ENCODE measurements at places on chromosomes 2 and 18.
A peak's percentile ranks its signal among the peaks of the same experiment; 100 is the strongest.

DNA sequence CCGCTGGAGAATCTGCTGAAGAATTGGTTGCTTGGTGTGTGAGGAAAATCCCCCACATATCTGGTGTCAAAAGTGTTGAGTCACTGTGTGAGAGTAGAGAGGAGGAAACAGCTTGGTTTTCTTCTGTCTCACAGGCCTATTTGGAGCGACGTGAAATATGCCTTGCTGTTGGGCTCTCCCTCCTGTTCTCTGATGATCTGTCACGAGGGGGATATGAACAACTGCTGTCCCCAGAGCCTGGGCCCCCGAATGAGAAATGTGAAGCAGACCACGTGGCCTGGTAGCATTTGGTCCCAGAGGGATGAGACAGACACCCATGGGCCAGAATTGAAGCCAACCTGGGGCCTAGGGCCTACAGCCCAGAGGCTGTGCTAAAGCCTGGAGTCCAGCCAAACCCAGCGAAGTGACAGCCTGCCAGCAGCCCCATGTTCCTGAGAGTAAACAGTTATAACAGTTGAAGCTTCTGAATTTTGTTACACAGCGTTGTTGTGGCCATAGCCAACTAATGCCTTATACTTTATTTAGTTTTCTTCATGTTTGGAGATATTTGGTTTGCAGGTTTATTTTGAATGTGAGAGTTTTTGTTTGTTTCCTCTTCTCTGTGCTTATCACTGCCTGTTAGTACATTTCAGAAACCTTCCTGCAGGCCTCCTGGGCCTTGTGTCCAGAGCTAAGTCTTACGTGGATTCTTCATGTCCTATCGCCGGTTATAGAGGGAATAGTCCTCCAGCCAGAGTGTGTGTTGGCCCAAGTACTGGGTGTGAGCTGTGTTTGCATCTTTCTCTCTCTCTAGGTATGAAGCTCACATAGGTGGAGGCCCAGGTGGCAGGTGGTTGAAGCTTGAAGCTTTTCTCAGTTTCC is 18.7 kb upstream of the COLEC12 start:
- DNase-seq, result no peak

DNA sequence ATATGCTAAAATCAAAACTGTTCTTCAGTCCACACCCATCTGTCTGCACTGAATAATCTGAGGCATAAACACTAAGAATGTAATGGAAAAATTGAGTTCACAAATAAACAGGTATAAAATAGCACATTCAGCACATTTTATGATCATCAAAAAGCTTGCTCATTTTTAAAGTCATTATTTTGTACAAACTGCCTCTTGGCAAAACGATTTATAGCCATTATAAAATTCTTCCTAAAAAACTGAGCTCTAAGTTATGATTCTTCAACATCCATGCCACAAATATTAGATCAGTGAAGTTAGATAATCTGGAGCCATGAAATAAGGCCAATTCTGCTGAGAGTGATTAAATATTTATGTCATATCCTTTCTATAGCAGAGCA is 233.5 kb downstream of the DYM start:
- DNase-seq, result no peak

- no peak for DNase-seq
Observed at GRCh38 chr2:38981003-38981669, 91.5 kb downstream of the ARHGEF33 start.

GRCh38 chr2:114436329-114436728 is 6.1 kb upstream of the DPP10 start:
- no peak for DNase-seq

DNA sequence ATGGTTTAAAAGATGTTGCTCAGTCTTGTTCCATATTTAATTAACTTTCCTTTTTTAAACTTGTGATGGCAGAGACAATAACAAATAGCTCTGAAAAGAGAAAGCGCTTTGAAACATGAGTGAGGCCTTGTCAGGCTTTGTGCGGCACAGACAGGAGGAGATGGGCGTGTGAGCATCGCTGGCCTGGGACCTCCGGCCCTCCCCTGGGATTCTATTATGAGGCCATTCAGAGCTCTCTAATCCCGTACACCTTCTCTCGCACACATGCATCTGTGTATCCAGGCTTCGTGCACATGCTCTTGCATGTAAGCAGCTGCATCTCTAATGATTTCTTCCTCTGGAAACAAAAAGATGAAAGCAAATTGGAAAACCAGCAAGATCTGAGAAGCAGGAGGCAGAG is 313.7 kb downstream of the ZNF521 start:
- DNase-seq, result no peak

- DNase-seq, result no peak
Observed at GRCh38 chr2:7057865-7058400, 140.7 kb downstream of the RNF144A start.

DNA sequence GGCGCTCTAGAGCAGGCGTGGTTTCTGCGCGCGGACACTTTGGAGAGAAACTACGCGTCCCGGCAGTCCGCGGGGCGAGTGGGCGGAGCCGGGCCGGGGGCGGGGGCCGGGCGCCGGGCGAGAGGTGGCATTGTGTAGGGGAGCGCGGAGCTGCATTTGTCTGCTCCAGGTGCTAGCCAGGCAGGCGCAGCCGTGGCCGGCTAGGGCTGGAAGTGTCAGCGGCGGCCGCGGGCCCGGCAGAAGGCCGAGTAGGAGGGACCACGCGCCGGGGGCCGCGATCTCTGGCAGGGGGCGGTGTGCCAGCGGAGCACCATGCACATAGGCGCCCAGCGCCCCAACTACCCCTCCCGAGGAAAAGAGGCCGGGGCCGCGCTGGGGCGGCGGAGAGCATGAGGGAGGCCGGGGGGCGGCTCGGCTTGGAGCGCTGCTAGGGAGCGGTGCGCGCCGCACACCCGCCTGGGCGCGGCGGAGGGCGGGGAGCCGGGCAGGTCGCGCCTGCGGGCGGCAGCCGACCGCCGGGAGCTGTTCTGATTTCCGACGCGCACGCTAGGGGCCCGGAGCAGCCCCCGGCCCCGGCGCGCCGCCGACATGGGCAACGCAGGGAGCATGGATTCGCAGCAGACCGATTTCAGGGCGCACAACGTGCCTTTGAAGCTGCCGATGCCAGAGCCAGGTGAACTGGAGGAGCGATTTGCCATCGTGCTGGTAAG is at the start of gene FMNL2:
Gene FMNL2 (plus strand): TSS at position 159 of the 710 bp plus-strand sequence.
- DNase-seq, result peak; percentile 58

GRCh38 chr18:44700652-44701051 is 20.0 kb downstream of the SETBP1 start:
- DNase-seq, result no peak

DNA sequence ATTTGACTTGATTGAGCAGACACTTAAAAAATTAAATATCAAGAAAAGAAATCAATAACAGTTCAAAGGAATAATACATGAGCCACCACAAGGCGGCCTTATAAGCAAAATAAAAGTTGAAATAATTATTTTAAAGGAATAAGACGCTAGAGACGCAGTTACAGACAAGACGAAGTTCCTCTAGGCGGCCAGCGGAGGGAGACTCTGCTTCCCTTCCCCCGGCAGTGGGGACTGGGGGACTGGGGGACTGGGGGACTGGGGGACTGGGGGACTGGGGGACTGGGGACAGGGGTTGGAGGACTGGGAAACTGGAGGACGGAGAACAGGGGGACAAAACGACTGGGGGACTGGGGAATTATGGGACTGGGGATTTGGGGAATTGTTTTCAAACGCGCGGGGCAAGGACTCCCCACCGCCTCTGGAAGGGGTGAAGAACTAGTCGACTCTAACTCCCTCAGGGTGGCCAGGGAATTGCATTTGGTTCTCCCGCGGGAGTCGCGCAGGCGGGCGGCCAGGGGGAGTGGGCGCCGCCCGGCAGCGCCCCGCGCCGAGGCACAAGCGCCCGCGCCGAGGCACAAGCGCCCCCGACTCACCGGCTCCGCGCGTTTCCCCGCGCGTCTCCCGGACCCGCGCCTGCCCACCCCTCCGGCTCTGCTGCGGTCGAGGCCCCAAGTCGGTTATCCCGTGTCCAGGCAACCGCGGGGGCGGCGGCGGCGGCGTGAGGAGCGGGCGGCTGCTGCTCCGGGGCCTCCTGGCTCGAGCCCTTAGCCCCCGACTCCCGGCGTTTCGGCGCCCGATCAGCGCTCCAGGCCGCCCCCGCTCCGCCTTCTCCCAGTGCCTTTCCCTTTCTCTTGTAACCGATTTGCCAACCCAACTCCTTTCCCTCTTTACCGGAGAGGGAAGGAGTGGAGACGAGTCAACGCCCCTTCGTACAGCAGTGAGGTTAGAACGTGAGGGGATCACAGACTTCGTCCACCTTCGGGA is at the start of gene CCDC178:
Gene CCDC178 (minus strand): TSS at position 662 of the 984 bp plus-strand sequence. CDS start 28,633 bp downstream, outside the sequence.
- DNase-seq, result no peak

GRCh38 chr2:126898636-126899035 is at the start of gene TEX51:
TEX51 (plus strand) TSS chr2:126898890; CDS start chr2:126898919, 29 bp downstream.
- DNase-seq, result no peak

- DNase-seq, result no peak
Observed at GRCh38 chr2:117832332-117832731, 17.8 kb downstream of the DDX18 start.

DNA sequence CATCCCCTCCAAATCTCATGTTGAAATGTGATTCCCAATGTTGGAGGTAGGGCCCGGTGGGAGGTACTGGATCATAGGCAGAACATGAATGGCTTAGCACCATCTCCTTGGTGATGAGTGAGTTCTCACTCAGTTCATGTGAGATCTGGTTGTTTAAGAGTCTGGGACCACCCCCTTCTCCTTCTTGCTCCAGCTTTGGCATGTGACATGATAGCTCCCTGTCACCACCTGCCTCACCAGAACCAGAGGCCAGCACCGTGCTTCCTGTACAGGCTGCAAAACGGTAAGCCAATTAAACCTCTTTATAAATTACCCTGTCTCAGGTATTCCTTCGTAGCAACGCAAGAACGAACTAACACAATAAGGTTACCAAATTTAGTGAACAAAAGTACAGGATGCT is 95.4 kb downstream of the ZBTB7C start:
- DNase-seq, result no peak

- no peak for DNase-seq
Observed at GRCh38 chr18:41579185-41579584, 375.8 kb upstream of the PIK3C3 start.

DNA sequence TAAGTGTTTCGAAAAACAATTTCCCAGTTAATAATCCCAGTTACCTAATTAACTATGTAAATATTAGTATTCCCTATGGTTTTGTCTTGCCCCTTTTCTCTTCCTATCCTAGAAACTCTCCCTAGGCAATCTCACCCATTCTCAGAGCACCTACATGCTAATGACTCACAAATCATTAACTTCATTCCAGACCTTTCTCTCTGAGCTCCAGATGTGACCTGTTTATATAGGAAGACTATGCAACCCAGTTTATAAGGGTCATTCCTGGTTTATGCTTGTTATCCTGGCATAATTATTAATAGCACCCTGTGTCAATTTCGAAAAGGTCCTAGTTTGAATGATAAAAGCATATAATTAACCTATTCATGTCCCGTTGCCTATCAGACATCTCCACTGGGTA is 14.8 kb upstream of the SERTAD2 start:
- no peak for DNase-seq

DNA sequence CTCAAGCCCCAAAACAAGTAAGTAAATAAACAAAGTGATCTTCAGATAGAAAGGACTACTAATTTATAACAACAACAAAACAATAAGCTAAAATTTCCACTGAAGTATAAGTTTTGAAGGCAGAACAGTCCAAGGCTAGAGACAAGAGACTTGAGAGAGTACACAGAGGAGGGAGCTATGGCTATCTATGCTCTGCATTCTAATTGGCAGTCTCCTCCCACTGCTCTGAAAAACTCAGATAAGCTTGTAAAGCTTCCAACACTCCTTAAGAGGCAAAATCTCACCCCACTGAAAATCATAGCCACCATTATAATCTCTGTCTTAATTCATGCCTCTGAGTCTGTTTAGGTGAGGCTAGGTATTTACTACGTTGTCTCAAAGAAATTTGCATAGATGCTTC is 714.6 kb upstream of the LRATD1 start:
- DNase-seq, result no peak

DNA sequence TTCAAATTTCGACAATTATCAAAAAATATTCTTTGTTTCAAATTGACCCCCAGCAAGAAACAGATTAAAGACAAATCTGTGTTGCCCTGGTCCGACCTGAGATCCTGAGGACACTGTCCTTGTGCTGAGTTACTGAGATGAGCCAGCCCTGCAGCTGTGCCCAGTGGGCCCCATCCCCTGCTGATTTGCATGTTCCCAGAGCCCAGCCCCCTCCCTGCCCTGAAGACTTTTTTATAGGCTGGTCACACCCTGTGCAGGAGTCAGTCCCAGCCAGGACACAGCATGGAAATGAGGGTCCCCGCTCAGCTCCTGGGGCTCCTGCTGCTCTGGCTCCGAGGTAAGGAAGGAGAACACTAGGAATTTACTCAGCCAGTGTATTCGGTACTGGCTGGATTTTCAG is 31.4 kb upstream of the ZNG1B start:
- DNase-seq, result no peak

DNA sequence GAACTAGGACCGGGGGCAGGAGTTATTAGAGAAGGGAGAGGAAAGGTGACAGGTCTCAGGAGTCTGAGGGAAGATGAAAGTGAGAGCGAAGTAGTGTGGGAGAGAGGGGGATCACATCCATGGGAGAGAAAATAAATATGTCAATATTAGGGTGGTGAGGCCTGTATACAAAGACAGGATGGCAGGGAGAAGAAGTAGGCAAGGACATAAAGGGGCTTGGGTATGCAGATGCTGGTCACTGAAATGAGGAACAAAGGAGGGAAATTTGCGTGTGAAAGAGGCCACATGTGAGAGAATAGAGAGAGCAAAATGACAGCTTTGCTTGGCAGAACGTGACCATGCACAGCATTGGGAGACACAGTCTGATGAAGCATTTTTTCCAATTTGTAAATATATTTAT is 13.6 kb downstream of the METAP1D start:
- DNase-seq, result no peak

DNA sequence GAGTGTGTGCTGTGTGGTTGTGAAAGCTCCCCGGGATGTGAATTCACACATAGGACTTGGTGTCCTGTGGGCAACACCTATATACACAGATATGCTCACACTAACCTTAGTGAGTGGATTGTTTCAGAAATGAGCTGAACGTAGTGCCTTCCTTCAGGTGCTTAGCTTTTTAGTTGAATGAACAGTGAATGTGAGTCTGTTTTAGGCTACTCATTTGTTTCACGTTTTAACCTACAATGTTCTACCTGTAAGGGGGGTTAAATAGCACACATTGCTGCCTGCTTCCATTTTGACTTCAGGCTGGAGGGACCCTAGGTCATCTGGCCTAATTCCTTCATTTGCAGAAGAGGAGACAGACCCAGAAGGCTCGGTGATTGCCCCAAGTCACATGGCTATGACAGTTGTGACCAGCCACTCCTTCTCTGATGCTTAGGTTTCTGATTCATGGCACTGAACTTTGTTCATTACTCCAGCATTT is 1.0 kb downstream of the PLEK start:
- no peak for DNase-seq

DNA sequence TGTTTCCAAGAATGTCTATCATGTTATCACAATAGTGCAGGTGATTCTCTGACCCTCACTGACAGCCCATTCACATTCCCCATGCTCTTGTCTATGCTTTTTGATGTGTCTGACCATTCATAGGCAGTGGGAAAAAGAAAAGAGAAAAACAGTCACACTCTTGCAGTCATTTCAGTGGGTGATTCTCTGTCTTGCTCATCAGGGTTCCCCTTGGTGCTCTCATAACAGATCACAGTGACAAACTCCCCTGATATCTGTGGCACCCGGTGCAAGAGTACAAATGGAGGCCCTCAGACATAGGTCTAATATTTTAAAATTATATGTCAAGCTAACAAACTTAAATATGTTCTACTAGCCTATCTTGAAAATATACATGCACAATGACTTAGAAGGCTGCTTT is 72.7 kb upstream of the PPP1CB start:
- peak; percentile 15 for DNase-seq
